Ovary (tissue), 10 donors: ENCODE measurements at places on chromosomes 1 and 21.

GRCh38 chr1:107359472-107360241, 218.8 kb downstream of the NTNG1 start:
- no peak for DNase-seq

GRCh38 chr1:109499081-109499480, 5.2 kb downstream of the CYB561D1 start:
- DNase-seq: no peak

DNA sequence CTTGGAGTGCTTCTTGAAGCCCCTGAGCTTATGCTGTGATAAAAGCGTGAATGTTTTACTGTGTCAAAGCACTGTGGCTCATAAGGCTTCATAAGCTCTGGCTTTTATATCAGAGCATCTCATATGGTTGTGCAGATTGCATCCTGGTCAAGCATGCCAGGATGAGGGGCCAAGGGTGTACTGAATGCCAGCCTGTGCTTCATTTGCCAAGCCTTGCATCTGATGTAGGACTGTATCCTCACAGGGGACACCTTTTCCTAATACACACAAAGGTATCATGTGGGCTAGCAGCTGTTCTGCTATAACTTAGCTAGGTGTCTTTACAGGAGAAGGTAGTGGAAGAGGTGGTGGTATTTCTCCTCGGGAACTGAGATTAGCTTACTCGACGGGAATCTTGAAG, 134.7 kb downstream of the ST6GALNAC3 start:
- no peak for DNase-seq

DNA sequence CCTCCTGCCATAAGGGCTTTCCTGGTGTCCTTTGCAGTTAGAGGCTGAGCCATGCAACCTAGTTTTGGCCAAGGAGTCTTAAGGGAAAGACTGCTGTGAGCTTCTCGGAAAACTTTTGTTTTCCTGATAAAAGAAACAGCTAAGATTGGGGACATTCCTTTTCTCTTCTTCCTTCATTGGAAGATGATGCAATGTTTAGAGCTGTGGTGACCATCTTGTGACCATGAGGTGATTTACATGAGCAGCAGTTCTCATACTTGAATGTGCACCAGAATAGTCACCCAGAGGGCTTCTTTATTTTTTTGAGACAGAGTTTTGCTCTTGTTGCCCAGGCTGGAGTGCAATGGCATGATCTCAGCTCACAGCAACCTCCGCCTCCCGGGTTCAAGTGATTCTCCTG, 20.4 kb upstream of the SMAP2 start:
- no peak for DNase-seq

DNA sequence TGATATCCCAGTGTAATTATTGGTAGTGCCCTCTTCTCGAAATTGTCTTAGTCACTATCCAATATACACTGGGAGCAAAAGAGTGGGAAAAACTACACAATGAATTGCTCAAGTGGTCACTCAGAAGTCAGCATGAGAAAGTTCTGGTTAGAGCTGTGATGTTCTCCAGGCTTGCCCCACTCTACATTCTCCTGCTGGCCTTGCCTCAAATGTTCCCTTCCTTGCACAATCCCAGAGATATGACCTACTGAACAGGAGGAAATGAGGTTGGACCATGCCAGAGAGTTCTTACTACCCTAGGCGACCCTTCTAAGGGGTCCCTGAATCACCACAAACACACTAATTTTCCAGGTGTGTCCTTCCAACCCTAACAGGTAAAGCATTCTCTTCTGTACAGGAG, 40.8 kb downstream of the GLUL start:
- DNase-seq: peak; percentile 39

DNA sequence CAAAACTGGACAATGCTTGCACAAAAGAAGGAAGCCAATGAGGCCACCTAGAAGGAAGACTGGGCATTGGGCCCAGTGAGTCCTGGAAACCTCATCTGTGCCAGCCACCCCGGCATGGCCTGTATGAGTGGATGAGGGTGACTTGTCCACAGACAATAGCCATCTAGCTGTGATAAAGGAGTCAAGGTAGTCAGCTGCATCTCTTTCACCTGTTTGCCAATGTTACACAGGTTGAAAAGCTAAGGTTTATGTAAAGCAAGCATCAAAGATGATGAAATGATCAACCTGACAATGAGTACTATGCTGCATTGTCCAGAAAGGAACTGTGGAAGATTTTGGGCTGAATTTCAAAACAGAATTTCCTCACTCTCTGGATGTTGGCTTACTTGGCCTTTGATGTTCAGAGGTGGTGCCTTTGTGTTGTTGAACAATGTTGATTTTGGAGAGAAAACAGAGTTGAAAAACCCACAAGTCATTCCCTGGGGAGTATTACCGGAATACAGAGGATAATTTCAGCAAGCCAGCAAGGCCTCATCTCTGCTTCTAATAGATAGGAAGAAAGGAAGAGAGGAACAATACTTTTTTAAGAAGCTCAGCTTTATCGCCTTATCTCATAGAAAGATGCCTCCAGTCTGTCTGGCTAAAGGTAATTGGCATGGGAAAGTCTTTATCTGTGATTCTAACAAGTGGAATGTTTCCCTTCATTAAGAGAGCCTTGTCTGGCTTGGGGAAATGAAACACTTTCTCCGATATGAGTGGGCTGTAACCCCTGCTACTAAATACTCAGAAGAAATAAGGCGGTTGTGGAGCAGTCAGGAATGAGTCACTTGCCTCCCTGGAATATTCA, 11.4 kb upstream of the SELE start:
- DNase-seq: no peak

- peak; percentile 77 for DNase-seq
Observed at GRCh38 chr1:31627301-31627929, 9.9 kb downstream of the HCRTR1 start.

GRCh38 chr21:43832158-43832550, 32.9 kb upstream of the AGPAT3 start:
- DNase-seq: no peak

DNA sequence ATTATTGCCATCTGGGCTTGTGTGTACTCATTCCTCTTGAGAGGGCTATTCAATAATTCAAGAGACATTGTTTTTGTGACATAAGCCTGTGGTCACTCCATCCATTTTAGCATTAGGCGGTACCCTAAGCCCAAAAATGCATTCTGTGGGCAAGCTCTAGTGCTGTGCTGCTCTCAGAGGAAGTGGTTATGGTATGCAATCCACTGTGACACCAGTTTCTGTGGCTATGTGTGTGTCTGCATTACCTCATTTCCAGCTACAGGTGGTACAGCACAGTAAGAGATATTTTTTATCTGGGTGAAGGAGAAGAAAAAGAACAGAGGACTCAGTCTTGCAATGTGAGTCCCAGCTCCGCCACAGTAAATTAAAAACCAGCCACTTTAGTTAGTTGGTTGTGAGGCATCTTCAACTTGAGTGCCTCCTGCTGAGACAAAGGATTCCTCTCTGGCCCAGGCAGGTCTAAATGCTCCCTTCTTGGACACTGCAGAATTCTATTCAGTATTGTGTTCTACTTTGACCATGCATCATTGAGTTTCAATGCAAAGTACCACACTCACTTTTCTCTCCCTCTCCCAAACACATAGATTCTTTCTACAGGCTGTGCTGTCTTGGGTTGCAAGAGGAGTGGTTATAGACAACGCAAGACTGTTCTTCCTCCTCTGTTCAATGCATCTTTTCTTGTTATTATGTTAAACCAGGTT, 777.8 kb upstream of the BRINP3 start:
- no peak for DNase-seq

DNA sequence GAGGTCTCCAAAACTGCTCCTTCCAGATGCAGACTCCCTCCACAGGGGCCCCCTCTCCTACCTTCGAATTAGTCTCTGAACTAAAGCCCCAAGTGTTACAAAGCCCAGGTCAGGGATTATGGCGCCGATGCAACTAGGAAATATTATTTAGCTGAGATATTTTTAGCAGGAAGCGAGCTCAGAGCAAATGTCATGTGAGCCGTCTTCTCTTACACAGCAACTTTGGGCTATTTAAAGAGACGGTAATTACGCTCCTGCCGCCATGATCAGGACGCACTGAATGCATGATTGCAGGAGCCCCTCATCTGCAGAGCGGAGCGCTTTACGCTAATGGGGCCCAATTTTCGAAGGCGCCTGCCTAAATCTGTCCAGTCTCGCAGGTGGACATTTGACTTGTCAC, 55.3 kb upstream of the TARDBP start:
- DNase-seq: no peak

DNA sequence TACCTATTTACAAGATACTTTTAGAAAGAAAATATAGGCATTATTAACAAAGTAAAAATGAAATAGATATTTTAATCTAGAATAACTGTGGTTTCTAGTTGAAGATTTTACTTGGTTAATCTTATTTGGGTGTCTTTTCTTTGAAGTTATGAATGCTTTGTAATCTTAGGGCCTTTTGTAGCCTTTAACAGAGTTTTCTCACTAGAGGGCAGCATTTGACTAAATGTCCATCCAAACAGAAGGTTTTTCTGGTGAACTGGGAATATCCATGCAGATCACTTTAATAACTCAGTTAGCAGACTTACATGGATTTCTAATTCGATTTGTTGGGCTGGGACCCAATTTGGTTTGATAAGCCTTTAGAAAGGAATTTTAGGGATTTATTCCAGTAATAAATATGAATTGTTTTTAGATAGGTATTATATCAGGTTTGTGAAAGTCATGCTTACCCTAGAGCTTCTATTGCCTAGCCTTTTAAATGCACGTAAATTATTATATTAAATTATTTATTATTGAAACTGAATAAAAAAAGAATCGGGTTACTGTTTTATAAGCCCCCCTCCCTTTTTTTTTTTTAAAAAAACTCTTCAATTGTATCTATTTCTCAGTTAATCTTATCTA, 119.7 kb downstream of the ZNF326 start:
- no peak for DNase-seq

DNA sequence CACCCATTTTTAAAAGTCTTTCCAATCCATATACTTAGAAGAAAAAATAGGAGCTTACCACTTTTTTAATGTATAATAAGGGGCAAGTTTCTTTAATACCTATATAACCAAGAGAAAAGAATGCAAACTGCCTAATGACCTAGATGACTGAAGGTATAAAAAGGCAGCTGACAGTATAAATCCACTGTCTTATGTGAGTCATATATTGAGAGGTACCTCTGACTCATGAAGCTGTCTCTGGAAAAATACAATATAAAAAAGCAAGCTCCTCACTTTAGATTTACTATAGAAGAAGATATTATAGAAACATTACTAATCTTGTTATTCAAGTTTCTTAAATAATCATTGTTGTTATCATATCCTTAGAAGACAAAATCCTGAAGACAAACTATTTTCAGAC, 144.2 kb downstream of the VAV3 start:
- no peak for DNase-seq

- DNase-seq: no peak
Observed at GRCh38 chr1:176522310-176522845, 59.4 kb downstream of the PAPPA2 start.

DNA sequence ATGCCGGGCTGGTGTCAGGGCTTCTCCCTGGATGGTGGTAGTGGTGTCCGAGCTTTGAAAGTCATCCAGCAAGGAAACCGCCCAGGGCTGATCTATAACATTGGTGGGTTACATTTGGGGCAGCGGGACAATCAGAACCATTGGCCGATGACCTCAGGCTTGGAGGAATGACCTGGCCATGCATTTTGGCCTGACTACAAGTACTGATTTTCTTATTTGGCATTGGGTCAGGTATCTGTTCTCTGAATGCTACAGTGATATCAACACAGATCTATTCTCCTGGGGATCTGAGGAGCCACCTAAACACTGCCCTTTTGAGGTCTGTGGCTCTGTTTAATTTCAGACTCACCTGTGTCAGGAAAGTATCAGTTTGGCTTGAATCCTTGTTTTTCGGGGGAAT, 128.7 kb downstream of the VPS13D start:
- DNase-seq: no peak

- DNase-seq: no peak
Observed at GRCh38 chr1:156014829-156015228, 5.9 kb downstream of the SSR2 start.

DNA sequence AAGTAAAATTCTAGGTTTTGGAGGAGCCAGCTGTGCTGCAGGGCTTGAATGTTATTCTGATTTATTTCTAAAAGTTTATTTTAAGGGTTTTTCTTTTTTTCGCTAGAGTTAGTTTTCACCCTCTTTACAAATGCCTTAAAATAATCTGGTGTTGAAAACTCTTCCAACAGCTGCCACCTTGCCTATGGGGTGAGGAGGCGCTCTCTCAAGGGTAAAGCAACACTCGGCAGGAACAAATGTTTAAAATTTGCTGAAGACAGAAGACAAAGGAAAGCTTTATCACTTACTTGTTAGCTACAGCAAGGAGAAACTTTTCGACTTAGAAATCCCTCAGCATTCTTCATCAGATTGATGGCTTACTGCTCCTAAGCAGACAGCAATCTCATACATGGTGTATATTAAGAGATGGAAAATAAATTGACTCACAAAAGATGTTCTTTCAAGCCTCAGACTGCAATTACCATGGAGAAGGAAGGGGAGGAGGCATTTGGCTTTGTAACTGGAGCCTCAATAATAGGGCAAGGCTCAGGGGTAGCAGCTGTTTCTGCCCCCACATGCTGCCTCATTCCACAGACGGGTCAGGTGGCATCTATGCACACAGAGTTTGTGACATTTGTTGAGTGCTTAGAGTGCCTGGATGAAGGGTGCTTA, 79.8 kb upstream of the RALGPS2 start:
- DNase-seq: no peak

DNA sequence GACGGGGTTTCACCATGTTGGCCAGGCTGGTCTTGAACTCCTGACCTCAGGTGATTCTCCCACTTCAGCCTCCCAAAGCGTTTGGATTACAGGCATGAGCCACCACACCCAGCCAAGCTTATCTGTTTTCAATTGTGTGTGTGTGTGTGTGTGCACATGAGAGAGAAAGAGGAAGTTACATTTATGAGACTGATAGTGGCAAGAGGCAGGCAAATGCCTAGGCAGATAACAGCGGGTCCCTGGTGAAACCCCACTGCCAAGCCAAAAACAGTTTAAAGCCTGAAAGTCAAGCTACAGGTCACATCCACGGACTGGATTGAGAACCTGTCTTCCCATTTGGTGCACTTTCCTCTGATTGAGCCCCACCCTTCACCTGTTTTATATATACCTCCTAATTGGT, 35.1 kb upstream of the IFNGR2 start:
- DNase-seq: no peak

- peak; percentile 90 for DNase-seq
Observed at GRCh38 chr1:19437891-19438294, 47.4 kb downstream of the CAPZB start.

DNA sequence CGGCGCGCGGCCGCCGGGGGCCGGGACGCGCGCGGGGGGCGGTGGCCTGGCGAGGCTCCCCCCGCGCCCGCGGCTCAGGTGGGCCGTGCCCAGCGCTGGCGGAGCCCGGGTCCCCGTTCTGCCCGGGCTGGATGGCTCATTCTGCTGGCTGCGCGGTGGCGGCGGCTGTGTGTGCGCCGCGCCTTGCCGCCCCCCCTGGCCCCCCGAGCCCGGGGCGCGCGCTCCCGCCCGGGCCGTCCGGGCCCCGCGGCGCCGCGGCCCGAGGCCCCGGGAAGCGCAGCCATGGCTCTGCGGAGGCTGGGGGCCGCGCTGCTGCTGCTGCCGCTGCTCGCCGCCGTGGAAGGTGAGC, at the start of gene EPHB2:
TSS of gene EPHB2 (plus strand) at position 139 of the 349 bp plus-strand sequence. CDS start at position 283, 144 bp downstream.
- peak; percentile 66 for DNase-seq

DNA sequence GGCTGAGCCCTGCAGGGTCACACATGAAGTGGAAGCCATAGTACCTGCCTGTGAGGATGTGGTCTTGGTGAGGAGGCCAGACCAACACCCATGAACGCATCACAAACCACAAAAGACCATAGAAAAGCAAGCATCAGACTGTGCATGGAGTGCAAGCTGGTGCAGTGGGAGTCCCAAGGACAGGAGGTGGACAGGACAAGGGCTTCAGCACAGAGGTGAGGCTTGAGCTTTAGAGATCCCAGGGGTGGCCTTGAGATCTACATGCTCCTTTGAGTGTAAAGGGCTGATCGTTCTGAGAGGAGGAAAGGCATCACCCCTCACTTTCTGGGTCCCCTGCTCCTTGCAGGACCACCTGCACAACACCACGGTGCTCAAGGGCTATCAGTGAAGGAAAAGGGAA, 111.9 kb upstream of the F3 start:
- DNase-seq: no peak
